ENCODE measurements at places on chromosomes 11 and 22.

GRCh38 chr22:29031227-29032011, 30.2 kb downstream of the C22orf31 start:
- no peak for DNase-seq

DNA sequence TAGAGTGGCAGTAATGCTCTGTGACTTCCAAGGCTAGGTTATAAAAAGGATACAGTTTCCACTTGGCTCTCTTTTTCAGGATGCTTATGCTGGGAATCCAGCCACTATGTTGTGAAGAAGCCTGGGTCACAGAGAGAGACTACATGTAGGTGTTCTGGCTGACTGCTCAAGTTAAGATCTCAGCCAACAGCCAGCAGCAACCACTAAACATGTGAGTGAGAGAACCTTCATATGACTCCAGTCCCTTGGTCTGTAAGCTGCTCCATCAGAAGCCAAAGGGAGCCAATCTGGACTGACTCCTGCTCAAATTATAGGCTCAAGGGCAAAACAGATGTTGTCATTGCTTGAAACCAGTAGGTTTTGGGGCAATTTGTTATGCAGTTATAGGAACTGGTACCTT, 162.7 kb downstream of the MAML2 start:
- no peak for DNase-seq

GRCh38 chr22:42879371-42880021, 22.4 kb upstream of the ARFGAP3 start:
- no peak for DNase-seq

- no peak for DNase-seq
Observed at GRCh38 chr11:92216789-92217188, 7.8 kb upstream of the FAT3 start.

DNA sequence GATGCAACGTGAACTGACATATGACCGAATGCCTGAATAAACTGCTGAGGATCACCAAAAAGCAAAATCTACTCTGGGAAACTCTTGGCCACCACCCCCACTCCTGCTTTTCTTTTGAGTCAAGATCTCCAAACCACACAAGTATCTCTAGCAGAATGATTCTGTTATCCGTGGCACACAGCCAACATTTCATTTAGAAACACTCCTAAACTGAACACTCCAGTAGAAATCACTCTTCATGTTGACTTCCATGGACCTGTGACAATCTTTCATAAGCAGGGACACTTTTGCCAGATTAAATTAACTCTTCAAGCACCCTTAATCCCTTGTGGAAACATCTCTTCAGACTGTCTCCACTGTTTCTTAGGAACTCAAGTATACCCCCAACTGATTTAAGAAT, 44.4 kb downstream of the VSIG10L2 start:
- no peak for DNase-seq

DNA sequence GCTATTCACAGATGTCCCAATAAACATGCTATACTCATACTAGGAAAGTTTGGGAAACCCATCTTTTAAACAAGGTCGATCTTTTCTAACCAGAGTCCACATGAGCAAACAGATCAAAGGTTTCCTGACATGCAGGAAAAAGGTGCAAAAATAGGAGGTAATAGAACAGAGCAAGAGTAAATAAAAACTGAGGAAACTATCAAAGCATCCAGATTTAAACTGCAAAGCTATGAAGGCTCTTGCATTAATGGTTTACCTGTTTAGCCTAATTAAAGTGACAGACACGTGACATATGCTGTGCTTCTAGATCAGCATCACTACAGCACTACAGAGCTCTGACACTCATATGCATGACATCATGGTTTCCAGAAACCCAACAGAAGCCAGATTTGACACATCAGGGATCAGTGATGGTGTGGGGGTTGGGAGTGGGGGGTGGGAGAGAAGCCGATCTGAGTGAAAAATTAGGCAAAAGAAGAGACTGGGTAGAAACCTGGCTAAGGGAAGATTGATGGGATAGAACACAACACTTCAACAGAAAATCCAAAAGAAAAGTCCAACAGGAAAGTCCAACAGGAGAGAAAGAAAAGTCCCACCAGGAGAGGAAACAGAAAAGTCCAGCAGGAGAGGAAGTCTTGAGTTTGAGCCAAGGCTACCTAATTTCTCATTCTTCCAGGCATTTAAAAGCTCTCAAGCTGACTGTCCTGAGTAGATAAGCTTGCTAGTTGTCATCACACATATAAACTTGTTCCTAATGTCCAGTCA, 262.3 kb downstream of the SOX6 start:
- no peak for DNase-seq

- peak; percentile 74 for DNase-seq
Observed at GRCh38 chr11:63906585-63906984, 10.4 kb downstream of the RCOR2 start.

GRCh38 chr11:125036933-125037332, 26.2 kb upstream of the SLC37A2 start:
- no peak for DNase-seq

DNA sequence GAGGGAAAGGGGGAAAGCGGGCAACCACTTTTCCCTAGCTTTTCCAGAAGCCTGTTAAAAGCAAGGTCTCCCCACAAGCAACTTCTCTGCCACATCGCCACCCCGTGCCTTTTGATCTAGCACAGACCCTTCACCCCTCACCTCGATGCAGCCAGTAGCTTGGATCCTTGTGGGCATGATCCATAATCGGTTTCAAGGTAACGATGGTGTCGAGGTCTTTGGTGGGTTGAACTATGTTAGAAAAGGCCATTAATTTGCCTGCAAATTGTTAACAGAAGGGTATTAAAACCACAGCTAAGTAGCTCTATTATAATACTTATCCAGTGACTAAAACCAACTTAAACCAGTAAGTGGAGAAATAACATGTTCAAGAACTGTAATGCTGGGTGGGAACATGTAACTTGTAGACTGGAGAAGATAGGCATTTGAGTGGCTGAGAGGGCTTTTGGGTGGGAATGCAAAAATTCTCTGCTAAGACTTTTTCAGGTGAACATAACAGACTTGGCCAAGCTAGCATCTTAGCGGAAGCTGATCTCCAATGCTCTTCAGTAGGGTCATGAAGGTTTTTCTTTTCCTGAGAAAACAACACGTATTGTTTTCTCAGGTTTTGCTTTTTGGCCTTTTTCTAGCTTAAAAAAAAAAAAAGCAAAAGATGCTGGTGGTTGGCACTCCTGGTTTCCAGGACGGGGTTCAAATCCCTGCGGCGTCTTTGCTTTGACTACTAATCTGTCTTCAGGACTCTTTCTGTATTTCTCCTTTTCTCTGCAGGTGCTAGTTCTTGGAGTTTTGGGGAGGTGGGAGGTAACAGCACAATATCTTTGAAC, 6.8 kb downstream of the MALAT1 start:
- no peak for DNase-seq

DNA sequence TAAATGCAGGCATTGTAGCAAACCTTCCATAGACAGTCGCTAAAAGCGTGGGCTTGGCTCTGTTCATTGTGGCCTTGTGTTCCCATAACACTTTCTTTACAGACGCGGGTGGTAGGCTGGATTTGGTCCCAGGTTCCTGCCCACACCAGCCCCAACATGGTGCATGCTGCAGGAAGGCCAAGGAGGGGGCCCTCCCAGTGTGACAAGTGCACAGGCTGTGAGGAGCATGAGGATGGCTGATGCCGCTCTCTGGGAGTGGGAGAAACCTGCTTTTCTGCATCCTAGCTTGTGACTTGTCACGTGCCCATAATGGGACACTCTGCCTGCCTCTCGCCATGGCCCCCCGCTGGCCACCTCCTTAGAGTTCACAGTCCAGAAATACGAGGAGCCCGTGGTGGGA, 161.8 kb upstream of the B3GAT1 start:
- DNase-seq: no peak

DNA sequence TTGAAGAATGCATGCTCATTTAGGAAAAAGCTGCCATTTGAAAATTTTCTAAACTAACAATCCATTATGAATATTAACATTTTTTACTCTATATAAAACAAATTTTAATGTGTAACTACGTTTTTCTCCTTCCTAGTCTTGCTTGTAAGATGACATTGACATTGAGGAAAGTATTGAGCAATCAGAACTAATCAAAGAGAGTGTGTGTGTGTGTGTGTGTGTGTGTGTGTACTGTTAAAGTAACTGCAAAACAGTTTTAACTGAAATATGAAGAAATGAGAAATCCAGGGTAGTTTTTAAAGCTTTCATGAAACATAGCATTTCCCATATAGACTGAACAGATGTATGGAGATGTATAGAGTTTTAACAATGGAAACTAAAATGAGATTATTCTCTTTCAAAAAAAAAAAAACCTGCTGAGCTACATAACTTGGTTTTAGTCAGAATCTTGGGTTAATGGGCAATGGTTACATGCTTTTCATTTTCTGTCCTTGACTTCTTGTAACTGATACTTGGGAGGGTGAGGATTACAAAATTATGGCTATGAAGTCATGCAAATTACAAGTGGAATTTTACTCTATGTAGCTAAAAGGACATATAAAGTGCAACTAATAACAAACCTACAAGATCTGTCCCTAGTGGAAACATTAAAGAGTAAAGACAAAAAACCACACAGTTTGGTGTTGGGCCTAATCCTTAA, 2.0 kb downstream of the PDGFD start:
- DNase-seq: no peak

DNA sequence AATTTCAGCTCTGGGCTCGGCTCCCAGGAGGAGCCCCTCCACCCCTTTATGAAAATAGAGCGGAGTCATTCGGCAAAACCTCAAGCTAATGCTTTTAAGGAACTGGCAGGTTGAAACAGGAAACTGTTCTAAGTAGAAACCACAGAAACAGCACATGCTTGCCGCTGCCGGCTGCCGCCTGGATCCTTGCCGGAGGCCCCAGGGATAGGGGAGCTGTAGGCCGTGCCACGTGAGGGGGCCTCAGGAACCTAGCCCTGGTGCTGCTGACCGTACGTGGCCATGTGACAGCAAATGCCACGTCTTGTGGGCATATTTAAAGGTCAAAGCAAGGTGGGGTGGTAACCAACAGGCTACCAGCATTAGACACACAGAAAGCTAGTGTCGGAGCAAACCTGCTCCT, 77.9 kb upstream of the TIMP3 start:
- peak; percentile 35 for DNase-seq

DNA sequence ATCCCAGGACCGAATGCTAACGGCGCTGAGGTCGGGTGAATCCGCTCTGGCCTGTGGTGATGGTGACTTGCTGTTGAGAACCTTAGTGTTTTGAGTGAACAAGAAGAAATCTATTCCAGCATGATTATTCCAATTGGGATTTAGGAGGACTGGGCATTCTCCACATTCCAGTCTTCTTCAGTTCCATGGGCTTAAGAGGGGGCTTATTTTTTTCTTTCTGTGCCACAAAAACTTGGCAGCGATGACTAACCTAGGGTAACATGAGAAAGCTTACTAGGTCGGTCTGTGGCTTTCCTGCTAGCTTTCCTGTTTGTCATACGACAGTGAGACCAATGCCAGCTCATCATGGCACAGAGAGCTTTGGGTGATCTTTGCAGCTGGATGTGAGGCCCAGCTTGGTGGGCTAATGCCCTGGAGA, 62.9 kb upstream of the ATXN10 start:
- DNase-seq: no peak

GRCh38 chr11:36304351-36304750, 8.3 kb downstream of the PRR5L start:
- no peak for DNase-seq

- DNase-seq: peak; percentile 33
Observed at GRCh38 chr11:1920909-1921573, 1.5 kb downstream of the TNNT3 start.

- no peak for DNase-seq
Observed at GRCh38 chr11:37107415-37107814, 509.4 kb upstream of the RAG2 start.

GRCh38 chr11:88152381-88152780, 22.9 kb downstream of the RAB38 start:
- no peak for DNase-seq

DNA sequence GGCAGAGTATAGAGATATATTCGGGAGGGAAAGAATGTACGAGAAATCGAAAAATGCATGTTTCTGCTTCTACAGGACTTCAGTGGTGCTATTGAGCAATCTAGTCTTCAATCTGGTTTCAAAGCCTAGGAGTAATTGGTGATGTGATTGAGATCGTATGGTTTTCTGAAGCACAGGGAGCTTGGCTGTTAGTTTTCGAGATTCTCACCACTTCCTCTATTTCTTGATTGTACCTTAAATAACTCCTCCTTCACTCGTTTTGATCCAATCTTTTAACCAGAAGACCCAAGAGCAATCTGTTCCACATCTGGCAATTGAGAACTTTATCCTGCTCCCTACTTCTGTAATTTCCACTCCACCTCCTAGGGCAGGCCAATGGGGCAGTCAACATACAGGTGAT, 518 bp downstream of the CCDC179 start:
- no peak for DNase-seq

All from GM13977 (cell line).